ENCODE measurements at places on chromosomes 7 and 10.
A peak's percentile ranks its signal among the peaks of the same experiment; 100 is the strongest.

DNA sequence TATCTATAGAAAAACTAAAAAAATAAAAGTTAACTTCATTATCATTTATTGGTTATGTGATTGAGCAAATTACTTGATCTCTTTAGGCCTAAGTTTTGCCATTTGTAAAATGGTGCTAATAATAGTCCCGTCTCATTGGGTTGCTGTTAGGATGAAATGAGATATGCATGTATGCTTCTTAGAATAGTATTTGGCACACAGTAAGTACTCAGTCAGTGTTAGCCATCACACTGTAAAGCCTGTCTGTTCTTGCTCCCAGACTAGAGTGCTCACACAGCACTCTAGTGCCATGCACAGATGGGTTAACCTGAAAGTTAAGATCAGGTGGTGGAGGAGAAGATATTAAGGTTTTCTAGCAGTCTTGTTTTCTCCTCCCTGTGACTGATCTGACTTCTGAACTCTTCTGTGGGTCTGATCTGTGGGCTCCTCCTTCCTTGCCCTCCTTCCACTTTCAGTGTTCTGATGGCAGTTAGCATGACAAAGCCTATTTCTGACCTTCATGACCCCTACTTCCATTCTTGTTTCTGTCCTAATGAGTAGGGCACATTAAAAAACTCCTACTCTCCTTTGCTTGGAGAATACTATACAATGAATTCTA lies 167.5 kb downstream of the RNLS start:
- DNase-seq: no peak

GRCh38 chr7:134662871-134663205 lies 16.2 kb downstream of the BPGM start:
- no peak for DNase-seq

GRCh38 chr10:47363781-47364180 lies 15.6 kb downstream of the RBP3 start:
- no peak for DNase-seq

GRCh38 chr10:24360282-24361127 lies 151.6 kb downstream of the KIAA1217 start:
- peak; percentile 14 for DNase-seq

GRCh38 chr7:43560742-43561330 lies 22.1 kb upstream of the STK17A start:
- DNase-seq: no peak

DNA sequence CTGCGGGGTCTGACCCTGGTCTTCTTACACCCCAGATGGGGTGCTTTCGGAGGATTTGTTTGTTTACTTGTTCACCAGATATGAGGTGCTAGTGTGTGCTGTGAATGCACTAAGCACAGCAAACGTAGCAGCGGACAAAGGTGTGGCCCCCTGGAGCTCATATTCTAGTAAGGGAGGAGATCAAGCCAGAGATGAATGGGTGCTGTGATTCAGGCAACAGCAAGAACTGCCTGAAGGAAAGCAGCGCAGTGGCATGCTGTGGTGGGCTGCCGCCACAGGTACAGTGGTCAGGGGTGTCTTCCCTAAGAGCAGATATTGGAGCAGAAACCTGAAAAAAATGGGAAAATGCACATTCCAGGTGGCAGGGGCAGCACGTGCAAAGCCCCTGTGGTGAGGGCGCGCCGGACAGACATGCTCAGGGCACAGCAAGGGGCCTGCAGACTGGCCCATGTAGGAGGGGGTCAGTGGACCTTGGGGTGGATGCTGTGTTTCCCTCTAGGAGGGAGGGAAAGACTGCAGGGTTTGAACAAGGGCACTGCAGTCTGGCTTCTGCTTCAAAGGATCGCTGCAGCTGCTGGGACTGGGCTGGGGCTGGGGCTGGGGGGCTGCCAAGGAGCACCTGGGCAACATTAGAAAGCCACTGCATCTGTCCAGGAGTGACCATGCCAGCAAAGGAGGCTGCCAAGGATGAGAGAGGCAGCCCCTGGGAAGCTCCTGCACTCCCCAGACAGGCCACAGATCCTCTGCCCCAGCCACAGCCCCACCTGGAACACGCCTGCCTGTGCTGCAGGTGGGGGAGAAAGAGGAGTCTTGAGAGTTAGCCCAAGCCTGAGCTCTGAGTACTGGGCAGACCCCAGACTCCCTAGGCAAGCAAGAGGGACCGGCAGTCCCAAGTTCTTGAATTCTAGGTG lies 927 bp upstream of the DEPP1 start:
- no peak for DNase-seq

DNA sequence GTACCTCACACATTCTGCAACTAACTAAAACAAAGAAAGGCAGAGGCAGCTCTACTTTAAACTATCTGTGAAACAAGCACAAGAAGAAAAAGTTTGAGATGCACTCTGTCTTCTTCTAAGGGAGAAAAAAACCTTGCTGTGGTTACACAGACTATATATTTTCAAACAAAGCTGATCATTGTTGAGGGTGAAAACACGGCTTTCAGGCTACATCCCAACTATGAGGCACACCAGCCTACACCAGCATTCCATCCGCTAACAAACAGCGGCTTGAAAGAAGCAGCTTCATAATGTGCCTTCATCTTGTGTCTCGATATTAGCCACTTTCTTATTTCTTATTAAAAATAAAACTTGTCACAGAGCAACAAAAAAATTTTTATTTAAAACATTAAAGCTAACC lies 79.1 kb downstream of the USP6NL start:
- no peak for DNase-seq

- DNase-seq: peak; percentile 91
Measured at GRCh38 chr7:138720286-138720685, 19.1 kb upstream of the SVOPL start.

DNA sequence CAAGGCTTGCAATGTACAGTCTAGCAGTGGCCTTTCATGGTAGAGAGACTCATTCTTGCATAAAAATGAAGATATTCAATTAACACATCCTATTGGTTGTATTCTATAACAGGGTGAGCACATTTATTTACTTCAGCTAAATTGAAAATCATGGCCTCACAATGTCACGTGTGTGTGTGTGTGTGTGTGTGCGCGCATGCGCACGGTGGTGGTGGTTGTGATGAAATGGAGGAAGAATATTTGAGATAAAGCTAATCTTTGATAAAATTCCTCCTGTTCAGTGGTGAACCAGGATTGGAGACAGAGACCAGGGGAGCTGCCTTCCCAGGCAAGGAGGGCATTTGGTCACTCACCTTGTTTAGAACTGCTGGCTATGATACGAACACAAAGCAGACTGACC lies 199.8 kb downstream of the DPP6 start:
- DNase-seq: no peak

DNA sequence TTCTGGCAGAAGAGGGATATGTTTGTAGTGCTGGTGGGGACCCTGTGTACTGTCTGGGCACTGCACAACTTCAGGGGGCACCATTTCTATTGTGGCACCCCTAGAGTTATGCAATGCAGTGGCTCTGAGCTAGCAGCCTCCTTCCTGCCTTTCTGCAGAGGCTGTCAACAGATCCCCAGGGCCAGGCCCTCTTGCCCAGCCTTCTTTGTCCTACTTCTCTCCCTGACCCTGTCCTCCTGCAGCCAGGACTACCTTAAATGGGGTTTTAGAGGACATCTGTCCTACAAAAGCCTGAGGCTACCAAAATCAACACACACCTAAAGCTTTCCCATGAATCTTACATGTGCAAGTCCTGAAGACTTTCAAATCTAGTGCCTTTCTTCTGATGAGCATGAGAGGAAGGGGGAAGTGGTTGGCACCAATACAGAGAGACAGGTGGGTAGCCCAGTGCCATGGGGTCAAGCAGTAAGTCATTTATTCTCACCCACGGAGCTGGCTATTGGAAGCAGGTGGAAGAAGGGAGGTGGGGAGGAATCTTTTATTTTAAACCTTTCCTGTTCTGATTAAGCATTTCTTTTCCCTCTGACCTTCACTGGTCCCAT lies 2.4 kb downstream of the SPOCK2 start:
- DNase-seq: no peak

DNA sequence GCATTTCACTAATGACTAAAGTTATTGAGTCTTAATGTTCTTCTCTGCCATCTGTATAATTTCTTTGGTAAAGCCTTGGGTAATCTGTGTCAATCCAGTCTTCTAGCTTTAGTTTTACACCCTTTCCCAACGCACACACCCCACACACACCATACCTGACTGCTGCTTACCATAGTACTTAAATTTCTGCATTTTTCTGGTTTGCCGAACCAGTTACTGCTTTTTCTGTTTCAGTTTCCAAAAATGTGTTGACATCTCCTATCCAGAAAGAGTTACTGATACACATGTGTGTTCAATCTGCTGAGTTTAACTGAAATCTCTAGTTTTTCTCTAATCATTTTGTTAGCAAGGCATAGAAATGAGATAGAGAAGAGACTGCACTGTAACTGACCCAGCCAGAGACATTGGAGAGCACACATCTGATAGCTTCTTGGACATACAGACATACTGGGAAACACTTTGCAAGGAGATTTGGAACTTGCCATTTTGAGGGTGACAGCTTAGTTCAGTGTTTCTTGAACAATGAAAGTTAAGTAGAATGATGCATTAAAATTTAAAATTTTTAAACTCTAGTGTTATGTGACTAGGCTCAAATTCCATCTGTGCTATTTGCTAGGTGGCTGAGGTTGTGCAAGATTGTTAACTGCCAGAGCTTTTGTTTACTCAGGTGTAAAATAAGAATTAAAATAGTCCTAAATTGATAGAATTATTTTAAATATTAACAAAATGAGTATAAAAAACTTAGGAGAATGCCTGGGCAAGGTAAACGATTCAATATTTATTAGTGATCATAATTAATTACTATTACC lies 807.6 kb downstream of the DNAJB9 start:
- no peak for DNase-seq

GRCh38 chr10:79938728-79939406 lies 10.0 kb downstream of the SFTPD start:
- DNase-seq: no peak

DNA sequence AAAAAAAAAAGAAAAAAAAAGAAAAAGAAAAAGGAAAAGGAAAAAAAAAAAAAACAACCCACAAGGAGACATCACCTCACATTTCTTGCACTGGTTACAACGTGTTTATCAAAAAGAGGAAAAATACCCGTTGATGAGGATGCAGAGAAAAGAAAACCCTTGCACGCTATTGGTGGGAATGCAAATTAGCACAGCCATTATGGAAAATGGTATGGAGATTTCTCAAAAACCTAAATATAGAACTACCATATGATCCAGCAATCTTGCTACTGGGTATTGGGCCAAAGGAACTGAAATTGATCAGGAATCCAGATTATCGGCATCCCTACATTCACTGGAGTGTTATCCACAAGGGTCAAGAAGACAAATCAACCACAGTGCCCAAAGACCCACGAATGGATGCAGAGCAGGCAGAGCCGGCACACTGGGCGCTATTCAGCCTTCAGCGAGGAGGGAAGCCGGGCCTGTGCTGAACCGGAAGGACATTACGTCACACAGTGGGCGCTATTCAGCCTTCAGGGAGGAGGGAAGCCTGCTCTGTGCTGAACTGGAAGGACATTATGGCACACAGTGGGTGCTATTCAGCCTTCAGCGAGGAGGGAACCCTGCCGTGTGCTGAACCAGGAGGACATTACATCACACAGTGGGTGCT lies 258.7 kb downstream of the ZMYND11 start:
- DNase-seq: no peak
